ENCODE measurements at places on chromosomes 12 and 14. TPM values are rescaled to one million over a fixed set of nuclear protein-coding genes. Genes with fewer than 3 reads are reported as not detected.

- DNase-seq: no peak
Observed at GRCh38 chr14:35471803-35472202, 62.2 kb upstream of the INSM2 start.

GRCh38 chr14:91173221-91173670, 59.4 kb downstream of the DGLUCY start:
- peak; percentile 76 for DNase-seq

GRCh38 chr14:101104485-101104884, 201.0 kb upstream of the RTL1 start:
- DNase-seq: no peak

DNA sequence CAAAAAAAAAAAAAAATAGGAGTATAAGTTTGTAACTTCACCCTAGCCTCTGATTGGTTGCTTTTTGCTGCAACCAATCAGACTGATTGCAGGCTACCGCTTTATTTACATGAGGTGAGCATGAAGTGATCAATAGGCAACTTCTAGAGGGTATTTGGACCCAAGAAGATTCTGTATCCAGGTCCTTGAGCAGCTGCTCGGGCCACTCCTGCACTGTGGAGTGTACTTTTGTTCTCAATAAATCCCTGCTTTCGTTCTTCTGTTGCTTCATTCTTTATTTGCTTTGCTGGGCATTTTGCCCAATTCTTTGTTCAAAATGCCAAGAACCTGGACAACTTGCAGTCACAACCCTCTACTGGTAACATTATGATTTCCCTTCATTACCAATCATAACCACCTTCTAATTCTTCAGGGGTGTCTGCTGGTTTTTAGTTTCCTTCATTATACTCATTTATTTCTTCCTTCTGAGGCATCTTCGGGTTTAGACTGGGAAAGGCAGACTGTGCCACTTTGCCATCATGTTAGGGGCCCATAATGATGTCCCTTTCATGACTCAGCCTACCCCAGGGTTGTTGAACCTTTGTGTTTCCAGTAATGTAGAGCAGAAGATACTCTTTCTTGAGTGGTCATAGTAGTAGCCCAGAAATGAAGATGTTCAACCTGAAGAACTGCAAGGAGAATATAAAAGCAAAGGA, 43.4 kb upstream of the LIMA1 start:
- DNase-seq: no peak

DNA sequence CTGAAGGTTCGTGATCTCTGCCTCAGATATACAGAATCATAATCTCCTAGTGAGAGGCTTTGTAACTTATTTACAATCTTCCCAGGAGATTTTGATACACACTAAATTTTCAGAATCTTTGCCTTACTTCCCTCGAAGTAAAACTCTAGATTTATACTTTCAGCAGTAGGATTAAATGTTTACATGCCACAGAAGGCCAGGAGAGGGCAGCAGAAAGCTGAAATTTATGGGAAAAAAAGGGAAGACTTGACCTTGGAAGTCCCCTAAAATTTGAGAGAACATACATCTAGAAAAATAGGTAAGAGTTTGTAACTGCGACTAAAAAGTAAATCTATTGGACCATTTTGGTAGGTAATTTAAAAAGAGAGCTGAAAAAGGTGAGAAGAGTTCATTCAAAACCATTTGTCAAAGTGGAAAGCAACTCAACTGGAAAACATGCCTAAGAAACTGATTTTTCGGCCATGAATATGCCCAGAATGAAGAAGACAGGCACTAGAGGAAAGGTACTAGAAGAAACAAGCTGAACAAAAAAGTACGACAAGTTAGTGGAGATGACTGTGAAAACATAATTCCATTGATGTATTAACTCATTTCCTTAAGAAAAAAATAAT, 242.0 kb upstream of the MDGA2 start:
- no peak for DNase-seq

DNA sequence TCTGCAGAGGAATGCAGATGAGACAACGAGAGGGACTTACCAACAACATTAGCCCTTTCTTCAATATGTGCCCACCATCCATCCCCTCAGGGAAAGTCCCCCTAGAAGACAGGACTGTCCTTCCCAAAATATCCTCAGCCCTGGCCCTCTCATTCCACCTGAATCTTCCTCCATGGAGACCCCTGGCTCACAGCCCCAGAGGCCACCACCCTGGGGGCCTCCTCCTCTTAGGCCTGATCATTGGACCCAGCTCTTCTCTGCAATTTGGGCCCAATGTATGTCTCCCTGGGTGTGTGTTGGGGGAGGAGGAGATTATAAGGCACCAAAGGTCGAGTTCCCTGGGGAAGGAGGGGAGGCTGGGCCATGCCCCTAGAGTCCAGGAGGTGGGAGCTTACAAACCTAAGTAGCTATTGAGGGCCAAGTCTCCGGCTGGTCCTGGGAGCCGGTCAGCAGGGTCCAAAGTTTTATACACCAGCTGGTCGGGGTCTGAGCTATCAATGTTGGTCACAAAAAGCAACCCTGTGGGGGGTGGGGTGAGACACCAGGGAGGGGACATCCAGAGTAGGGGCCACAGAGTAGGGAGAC, 8.1 kb downstream of the ITGA7 start:
- DNase-seq: no peak

- DNase-seq: no peak
Observed at GRCh38 chr14:20427231-20428009, 8.5 kb downstream of the KLHL33 start.

DNA sequence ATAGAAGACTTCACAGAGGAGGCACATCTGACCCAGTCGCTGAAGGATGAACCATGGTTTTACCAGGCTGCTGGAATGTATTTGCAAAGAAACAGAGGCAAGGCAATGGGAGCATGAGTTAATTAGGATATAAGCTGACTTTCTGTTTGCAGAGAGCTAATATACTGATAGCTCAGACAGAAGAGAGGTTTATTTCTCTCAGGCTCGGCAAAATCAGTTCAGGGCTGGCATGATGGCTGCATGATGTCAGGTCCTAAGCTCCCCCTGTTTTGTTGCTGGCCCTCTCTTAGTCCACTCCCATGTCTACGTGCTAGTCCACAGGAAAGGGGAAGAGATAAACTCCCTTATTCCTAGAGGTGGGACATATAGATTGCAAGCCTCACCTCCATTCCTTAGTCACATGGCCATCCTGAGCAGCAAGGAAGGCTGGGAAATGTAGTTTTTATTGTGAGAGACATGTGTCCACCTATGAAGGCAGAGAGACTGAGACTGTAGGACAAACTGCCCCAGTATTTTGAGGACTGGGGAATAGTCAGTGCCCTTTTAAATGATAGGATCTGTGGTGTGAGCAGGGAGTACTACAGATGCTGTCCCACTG, 224.5 kb downstream of the VRK1 start:
- no peak for DNase-seq

DNA sequence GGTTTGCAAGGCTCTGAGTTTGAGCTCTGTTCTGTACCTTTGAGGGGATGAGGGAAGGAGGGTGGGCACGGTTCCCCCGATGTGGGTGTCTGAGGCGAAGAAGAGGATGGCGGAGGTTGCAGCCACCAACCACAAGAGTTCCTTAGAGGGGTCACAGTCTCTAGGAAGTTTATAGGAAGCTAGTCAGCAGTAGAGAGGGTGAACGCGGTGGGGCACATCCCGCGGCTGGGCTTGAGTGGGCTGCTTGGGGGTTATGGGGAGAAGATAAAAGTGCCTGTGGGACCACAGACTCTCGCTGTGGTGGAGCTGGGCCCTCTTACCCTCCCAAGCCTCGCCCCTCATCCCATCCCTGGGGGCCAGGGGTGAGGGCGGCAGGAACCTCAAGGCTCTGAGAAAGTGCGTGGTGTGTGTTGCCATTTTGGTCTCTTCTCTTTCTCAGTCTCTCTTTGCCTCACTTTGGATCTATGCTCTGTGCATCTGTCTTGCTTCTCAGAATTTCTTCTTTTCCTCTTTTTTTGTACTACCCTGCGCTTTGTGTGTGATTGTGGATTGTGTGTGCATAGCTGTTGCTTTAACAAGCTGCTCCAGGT, 2.7 kb downstream of the CD4 start:
- DNase-seq: no peak

GRCh38 chr12:1966561-1967226, 37.6 kb downstream of the DCP1B start:
- no peak for DNase-seq

GRCh38 chr12:52525661-52526499, 5.7 kb upstream of the KRT5 start:
- DNase-seq: no peak

DNA sequence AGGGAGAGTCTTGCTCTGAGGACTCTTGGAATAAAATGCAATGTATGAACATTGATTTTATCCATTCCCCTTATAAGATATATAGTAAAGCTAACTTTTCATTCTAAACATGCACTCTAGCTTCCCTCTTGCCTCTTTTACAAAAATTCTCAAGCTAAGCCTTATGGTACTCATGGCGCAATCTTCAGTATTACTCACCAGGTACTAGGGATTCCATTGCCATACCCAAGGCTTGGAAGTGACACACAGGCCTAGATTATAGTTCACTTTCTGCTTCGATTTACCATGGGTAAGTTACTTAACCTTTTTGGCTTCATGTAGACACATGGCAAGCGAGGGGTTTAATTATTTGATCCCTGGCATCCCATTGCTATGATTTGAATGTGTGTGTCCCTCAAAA, 331.5 kb downstream of the LRIG3 start:
- DNase-seq: no peak

BEGAIN gene
- 6.6 TPM for total RNA-seq

ANO2 gene
- not detected for total RNA-seq
